Right cardiac atrium (tissue), 5 donors: ENCODE measurements at places on chromosomes 6 and 20. TPM values are rescaled to one million over a fixed set of nuclear protein-coding genes. Genes with fewer than 3 reads are reported as not detected.

Gene CNR1
- 0.59 TPM for total RNA-seq

Gene ZNF512B
- 13.5 TPM for total RNA-seq

Gene BIRC7
- total RNA-seq: not detected

Gene HLA-DPA1
- 53.9 TPM for total RNA-seq

Gene C20orf96
- 6.3 TPM for total RNA-seq

Gene SLC4A11
- total RNA-seq: 0.29 TPM

Gene COL21A1
- total RNA-seq: 11.1 TPM

Gene MRAP2
- total RNA-seq: 0.37 TPM

Gene GTSF1L
- total RNA-seq: not detected

Gene FHL5
- total RNA-seq: 0.62 TPM

Gene ULBP3
- total RNA-seq: 2.4 TPM

Gene IMPG1
- total RNA-seq: 0.29 TPM

Gene TFEB
- 46.7 TPM for total RNA-seq
